ENCODE measurements at places on chromosomes 12 and 14. TPM values are rescaled to one million over a fixed set of nuclear protein-coding genes. Genes with fewer than 3 reads are reported as not detected.

DNA sequence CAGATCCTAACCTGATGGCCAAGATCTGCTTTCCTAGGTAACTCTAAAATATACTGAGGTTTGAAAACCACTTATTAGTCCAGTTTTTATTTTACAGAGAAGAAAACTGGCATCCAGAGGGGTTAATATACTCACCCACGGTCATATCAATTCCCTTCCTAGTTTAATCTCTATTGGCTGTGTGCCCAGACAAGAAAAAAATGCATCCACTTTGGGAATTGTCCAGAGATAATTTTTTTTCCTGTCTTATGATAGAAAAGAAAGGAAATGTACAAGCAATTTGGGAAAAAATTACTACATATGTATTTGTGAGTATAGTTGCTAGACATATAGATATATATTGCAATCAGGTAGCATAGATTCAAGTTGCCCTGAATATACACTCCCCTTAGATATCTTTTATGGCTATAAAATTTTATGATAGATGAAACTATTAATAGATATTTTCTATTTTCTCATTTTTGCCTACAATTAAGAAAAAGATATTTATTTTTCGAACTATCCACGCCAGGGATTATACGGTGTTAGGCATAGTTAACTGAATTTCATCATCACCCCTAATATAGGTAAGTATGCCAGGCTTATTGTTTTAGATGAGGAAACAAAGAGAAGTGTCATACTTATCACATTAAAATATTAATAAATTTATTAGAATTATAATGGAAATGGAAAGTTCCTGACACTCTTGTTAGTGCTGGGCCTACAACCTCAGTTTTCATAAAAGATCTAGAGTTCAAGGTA lies 100.5 kb upstream of the SLC38A2 start:
- H3K36me3 ChIP-seq = no peaks in the 10 kb centered on the region
- no peaks in the 10 kb centered on the region for H3K27me3 ChIP-seq
- no peak for DNase-seq
- H3K27ac ChIP-seq = peak overlapping the region; percentile 75

DNA sequence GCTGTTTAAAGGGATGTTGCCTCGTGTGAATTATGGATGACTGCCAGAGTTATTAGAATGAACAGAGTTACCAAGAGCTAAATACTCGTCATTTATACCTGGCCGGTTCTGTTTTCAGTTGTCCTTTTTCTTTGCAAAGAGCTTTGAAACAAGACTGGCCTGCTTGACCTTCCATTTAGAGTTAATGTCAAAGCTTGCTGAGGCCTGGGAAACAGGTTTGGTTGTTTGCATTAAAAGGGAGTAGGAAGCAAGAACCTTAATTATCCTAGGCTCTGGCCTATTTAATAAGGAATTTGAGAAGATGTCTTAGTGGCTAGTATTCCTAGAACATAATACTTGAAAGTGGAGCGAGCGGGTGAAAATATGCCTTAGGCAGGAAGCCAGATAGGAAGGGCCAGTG lies 233.3 kb downstream of the CACNA1C start:
- H3K27me3 ChIP-seq = peaks cover 24% of the 10 kb centered on the region
- no peak overlapping the region for H3K4me3 ChIP-seq

DNA sequence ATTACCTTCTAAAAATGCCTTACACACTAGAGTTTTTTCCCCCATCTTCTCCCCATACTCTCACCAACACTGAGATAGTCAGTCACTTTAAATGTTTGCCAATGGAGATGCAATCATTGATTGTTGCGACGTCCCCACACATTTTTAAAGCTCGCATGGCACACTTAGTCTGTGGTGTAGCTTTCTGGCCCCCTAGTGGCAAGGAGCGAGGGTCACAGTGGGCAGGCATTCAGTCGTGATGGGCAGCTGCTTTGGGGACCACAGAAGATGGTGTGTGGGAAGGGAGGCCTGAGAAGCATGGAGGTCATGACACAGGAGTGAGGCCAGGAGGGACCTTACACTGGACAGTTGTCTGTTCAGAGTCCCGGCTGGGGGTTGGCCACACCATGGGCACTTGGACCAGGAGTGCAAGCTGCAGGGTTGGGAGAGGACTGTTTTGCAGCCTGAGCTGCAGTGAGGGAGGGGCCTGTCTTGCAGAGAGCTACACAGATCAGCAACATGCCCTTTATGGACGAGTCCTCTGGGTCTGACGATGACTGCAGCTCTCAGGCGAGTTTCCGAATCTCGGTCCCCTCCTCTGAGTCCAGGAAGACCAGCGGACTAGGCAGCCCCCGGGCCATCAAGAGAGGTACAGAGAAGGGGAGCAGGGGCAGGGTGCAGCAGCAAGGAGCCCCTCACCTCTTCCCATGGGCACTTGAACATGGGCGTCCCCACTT lies 28.6 kb downstream of the PIGH start:
- H3K4me3 ChIP-seq = no peak overlapping the region
- DNase-seq = peak; percentile 55
- peaks cover 8% of the 10 kb centered on the region for H3K27me3 ChIP-seq
- H3K4me1 ChIP-seq = peaks cover 3% of the 10 kb centered on the region
- no peaks in the 10 kb centered on the region for H3K36me3 ChIP-seq

DNA sequence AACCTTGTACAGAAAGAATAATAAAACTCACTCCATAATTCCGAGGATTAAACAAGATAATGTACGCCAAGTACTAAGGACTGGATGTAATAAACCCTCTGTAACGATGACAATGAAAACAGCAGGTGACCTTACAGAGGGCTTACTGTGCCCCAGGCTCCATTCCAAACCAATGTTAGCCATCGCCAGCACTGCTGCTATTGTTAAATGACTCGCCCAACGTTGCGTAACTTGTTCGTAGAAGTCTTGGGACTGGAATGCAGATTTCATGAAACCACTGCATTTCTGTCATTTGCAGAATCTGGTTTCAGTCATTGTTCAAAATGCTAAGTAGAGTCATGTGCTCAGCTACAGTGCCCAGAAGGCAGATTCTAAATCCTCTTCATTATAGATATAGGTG lies 728 bp upstream of the STON2 start:
- H3K36me3 ChIP-seq = no peaks in the 10 kb centered on the region
- H3K4me3 ChIP-seq = no peak overlapping the region
- H3K27me3 ChIP-seq = peaks cover 13% of the 10 kb centered on the region
- H3K4me1 ChIP-seq = no peaks in the 10 kb centered on the region
- no peak for DNase-seq

The GPR65 gene
- 13.7 TPM for total RNA-seq

All from activated B cell treated with CpG ODN at 0.5 μM for 24 hours (primary cell).